Mesenchymal stem cell (in vitro differentiated cells and primary cell): ENCODE measurements at places on chromosomes 6 and 20.
A peak's percentile ranks its signal among the peaks of the same experiment; 100 is the strongest.

- no peak overlapping the region for H3K4me3 ChIP-seq
- H3K36me3 ChIP-seq: no peaks in the 10 kb centered on the region
- no peak overlapping the region for H3K27ac ChIP-seq
Observed at GRCh38 chr6:23446469-23446967, 679.5 kb upstream of the NRSN1 start.

GRCh38 chr6:151412909-151413308 is 21.6 kb upstream of the ZBTB2 start:
- no peaks in the 10 kb centered on the region for H3K4me1 ChIP-seq
- peaks cover 48% of the 10 kb centered on the region for H3K36me3 ChIP-seq
- no peak overlapping the region for H3K27ac ChIP-seq
- H3K4me3 ChIP-seq: no peak overlapping the region
- no peak for DNase-seq

DNA sequence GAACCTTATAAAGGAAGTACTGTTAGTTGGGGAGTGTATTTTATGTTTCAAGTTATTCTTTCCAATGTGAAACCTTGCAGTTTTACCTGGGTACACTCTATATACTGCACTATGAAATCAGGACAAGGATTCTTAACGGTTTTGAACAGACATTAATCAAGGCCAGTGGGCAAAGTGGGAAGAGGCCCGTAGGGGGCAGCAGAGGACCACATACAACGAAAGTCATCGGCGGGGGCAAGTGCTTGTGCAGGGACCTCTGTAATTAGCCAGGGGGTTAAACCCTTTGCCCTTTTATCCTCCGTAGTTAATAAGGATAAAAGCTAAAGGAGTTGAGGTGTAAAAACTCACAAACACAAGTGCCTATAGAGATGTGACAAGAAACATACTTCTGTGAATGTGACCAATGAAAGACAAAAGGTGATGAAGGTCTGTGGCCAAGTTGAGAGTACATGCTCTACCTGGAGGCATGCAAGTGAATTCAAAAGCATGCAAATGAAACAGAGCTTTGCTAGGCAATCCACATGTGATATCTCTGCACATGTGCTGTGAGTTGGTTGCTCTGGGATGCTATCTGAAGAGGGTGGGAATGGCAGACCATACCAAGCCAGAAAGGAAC is 392.7 kb upstream of the MAN1A1 start:
- no peaks in the 10 kb centered on the region for H3K27me3 ChIP-seq
- H3K4me3 ChIP-seq: no peak overlapping the region
- no peaks in the 10 kb centered on the region for H3K36me3 ChIP-seq
- peak; percentile 50 for DNase-seq

DNA sequence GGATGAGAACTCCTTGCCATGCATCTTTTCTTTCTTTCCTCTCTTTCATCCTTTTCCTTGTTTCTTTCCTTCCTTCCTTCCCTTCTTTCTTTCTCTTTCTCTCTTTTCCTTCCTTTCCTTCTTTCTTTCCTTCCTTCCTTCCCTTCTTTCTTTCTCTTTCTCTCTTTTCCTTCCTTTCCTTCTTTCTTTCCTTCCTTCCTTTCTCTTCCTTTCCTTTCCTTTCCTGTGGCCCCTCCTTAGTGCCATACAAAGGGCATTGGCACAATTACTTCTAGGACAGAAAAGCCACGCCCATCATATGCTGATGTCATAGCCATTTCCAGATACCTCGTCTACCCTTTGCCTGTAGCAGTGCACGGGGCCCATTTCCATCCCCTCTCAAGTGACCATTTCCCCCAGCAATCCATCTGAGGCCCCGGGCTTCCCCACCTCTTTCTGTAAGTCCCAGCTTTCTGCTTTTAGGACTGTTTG is 2.2 kb upstream of the CENPB start:
- H3K36me3 ChIP-seq: peaks cover 12% of the 10 kb centered on the region
- no peak overlapping the region for H3K27ac ChIP-seq
- peaks cover 24% of the 10 kb centered on the region for H3K4me1 ChIP-seq
- H3K27me3 ChIP-seq: no peaks in the 10 kb centered on the region
- DNase-seq: peak; percentile 22
